Activated CD4-positive, alpha-beta T cell treated with anti-CD3 and anti-CD28 coated beads, Interleukin-2, amount 10 ng/mL, durations not matched to agents 24 days and 14 days (primary cell): ENCODE measurements at places on chromosomes 6 and 20. TPM values are rescaled to one million over a fixed set of nuclear protein-coding genes. Genes with fewer than 3 reads are reported as not detected.

The BTN1A1 gene
- total RNA-seq: 0.07 TPM in 1 of 2 replicates, not detected in the other

The EYS gene
- total RNA-seq: not detected in 2 replicates

The MYLK4 gene
- total RNA-seq: 0.07 and 0.14 TPM in 2 replicates

The SLC32A1 gene
- total RNA-seq: not detected in 2 replicates

The ULBP3 gene
- total RNA-seq: 0.47 and 0.57 TPM in 2 replicates

The KIAA0408 gene
- total RNA-seq: 8.2 and 8.7 TPM in 2 replicates

GRCh38 chr6:14075095-14075503 is 42.5 kb upstream of the CD83 start:
- peaks cover 54% of the 10 kb centered on the region for H3K4me1 ChIP-seq
- no peaks in the 10 kb centered on the region for H3K27me3 ChIP-seq
- peak; percentile 82 for DNase-seq

DNA sequence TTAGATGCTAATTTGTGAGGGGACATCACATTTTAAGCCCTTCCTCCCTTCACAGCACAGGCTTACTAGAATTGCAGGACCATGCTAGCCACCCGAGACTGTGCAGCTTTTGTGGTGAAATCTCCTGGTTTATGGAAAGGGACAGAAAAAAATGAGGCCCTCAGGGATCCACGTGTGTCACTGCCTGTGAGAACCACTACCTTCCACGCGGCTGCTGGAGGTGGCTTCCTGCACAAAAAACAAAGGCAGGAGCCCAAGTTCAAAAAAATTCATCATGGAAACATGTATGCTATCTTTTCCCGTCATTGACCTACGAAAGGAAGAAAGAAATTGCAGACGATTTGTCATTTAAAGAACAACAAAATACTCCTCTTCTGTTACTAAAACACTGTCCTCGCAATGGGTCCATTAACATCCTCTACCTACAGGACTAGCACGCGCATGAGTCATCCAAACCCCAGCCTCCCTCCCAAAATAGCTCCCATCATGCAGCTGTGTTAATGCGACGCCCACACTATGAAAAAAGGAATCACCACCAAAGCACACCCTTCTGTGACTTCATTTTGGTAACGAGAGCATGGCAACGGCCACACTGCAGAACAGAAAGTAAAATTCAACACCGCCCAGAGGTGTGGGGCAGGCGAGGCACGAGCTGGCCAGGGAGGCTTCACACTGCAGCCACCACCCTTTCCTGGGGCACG is 45.7 kb downstream of the RAMACL start:
- no peaks in the 10 kb centered on the region for H3K27me3 ChIP-seq
- peaks cover 23% of the 10 kb centered on the region for H3K4me1 ChIP-seq
- DNase-seq: peak; percentile 82
- peak overlapping the region; percentile 86 for H3K27ac ChIP-seq
- H3K4me3 ChIP-seq: peak overlapping the region; percentile 70

- no peaks in the 10 kb centered on the region for H3K27me3 ChIP-seq
- DNase-seq: no peak
Measured at GRCh38 chr20:33172781-33173180, 4.8 kb downstream of the BPIFA2 start.

- H3K27me3 ChIP-seq: no peaks in the 10 kb centered on the region
- H3K4me1 ChIP-seq: peaks cover 22% of the 10 kb centered on the region
- DNase-seq: no peak
- no peak overlapping the region for H3K4me3 ChIP-seq
Measured at GRCh38 chr6:160055813-160056212, 65.8 kb upstream of the SLC22A1 start.

- H3K27ac ChIP-seq: no peak overlapping the region
- no peaks in the 10 kb centered on the region for H3K4me1 ChIP-seq
- H3K4me3 ChIP-seq: no peak overlapping the region
- no peaks in the 10 kb centered on the region for H3K27me3 ChIP-seq
Measured at GRCh38 chr6:51350308-51350904, 531.7 kb downstream of the TFAP2B start.

- H3K27ac ChIP-seq: no peak overlapping the region
- no peak for DNase-seq
- H3K4me1 ChIP-seq: no peaks in the 10 kb centered on the region
- no peaks in the 10 kb centered on the region for H3K36me3 ChIP-seq
Measured at GRCh38 chr6:139943391-139943790, 568.9 kb upstream of the CITED2 start.

DNA sequence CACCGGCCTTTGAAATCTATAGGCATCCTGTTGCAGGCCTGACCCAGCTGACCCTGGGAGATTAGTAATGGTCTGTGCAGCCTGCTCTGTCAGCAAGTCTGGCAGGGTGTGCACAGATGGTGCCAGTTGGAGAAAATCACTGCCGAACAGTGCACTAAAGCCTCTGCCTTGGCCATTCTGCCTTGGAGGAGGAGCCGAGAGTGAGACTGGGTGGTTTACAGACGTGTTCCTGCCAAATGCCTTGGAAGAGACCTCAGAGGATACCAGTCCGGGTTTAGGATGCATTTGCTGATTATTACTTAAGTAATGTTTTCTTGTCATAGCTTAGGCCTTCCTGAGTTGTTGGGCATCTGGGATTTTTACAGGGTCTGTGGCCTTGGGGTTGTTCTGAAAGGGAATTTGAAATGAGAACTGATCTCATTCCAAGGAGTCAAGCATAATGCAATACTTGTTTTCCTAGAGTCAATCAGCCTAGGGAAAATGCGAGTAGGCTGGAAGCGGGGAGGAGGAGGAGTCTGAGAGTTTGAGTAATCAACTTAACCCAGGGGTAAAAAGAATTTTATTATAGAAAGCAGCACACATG is 292.1 kb downstream of the SOX4 start:
- H3K27ac ChIP-seq: no peak overlapping the region
- no peak overlapping the region for H3K4me3 ChIP-seq
- H3K4me1 ChIP-seq: peaks cover 9% of the 10 kb centered on the region
- peaks cover 2% of the 10 kb centered on the region for H3K36me3 ChIP-seq
- no peak for DNase-seq

DNA sequence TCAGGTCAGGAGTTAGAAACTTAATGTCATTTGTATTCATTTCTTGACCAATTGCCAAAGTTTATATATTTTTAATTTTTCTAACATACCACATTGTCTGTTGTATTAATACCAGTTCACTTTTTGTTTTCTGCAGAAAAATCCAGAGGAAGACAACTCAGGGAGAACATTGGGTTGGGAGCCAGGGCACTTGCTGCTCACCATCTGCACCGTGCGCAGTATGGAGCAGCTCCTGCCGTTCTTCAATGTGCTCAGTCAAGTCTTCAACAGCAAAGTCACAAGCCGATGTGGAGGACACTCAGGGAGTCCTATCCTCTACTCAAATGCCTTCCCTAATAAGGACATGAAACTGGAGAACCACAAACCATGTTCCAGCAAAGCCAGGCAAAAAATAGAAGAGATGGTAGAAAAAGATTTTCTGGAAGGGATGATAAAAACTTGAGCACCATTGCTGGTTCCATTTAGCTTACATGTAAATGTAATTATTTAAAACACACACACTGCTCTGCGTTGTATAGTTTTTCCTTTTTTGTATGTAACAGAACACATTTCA is 25.3 kb downstream of the PGM3 start:
- no peak overlapping the region for H3K4me3 ChIP-seq
- H3K4me1 ChIP-seq: peaks cover 2% of the 10 kb centered on the region
- DNase-seq: no peak
- no peaks in the 10 kb centered on the region for H3K27me3 ChIP-seq
- H3K27ac ChIP-seq: no peak overlapping the region

DNA sequence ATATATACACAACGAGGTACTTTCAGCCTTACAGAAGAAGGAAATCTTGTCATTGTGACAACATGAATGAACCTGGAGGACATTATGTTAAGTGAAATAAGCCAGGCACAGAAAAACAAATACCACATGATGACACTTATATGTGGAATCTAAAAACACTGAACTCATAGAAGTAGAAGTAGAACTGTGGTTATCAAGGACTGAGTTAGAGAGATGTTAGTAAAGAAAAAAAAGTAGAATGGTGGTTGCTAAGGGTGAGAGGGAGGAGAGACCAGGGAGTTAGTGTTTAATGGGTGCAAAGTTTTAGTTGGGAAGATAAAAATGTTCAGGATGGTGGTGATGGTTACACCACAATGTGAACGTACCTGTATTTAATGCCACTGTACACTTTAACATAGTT is 4.8 kb upstream of the STX11 start:
- DNase-seq: no peak
- no peaks in the 10 kb centered on the region for H3K36me3 ChIP-seq
- H3K4me1 ChIP-seq: peaks cover 10% of the 10 kb centered on the region
- no peak overlapping the region for H3K4me3 ChIP-seq
- H3K27ac ChIP-seq: no peak overlapping the region

GRCh38 chr6:31336896-31337496 is 20.0 kb downstream of the HLA-B start:
- H3K4me1 ChIP-seq: peaks cover 11% of the 10 kb centered on the region
- no peaks in the 10 kb centered on the region for H3K27me3 ChIP-seq

GRCh38 chr6:36436466-36436865 is 6.2 kb downstream of the PXT1 start:
- no peaks in the 10 kb centered on the region for H3K36me3 ChIP-seq
- no peak overlapping the region for H3K4me3 ChIP-seq

DNA sequence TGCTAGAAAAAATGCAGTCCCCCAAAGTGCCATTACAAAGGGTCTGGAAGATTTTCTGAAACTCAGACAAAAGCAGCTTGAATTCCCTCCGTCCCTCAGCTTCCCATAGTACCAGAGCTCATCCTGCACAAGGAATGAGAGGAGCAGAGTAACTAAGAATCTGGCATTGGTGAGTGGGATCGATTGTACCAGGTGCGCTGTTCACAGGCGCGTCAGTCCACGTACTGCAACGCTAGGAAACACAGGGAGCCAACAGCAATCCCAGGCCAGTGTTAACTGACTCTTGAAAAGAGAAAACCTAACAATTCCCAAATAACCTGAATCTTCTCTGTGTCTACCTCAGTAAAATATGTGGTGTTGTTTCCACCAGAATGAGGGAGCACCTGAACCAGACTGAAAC is 77.9 kb downstream of the GCNT2 start:
- no peak overlapping the region for H3K4me3 ChIP-seq
- no peaks in the 10 kb centered on the region for H3K27me3 ChIP-seq
- H3K27ac ChIP-seq: no peak overlapping the region
- DNase-seq: no peak

DNA sequence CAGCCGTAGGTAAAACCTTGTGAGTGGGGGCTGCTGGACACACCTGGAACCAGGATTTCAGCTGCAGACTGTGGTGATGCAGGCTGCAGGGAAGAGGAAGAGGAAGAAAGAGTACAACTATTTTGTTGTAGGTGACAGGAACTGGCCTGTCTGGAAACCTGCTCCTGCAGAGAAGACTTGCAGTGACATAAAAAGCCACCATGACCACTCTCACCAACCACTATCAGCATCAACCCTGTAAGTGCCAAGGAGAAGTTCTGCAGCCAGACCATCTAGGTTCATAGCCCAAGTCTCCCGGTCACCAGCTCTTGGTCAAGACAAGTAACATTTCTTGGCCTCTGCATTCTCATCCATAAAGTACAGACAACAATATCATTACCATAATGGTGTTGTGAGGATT is 91.2 kb downstream of the PREX1 start:
- peaks cover 53% of the 10 kb centered on the region for H3K4me1 ChIP-seq
- no peaks in the 10 kb centered on the region for H3K27me3 ChIP-seq
- DNase-seq: peak; percentile 63
- peaks cover 48% of the 10 kb centered on the region for H3K36me3 ChIP-seq

GRCh38 chr6:21133901-21134300 is 459.6 kb upstream of the SOX4 start:
- no peak overlapping the region for H3K4me3 ChIP-seq
- no peaks in the 10 kb centered on the region for H3K27me3 ChIP-seq
- H3K36me3 ChIP-seq: no peaks in the 10 kb centered on the region
- H3K27ac ChIP-seq: no peak overlapping the region

DNA sequence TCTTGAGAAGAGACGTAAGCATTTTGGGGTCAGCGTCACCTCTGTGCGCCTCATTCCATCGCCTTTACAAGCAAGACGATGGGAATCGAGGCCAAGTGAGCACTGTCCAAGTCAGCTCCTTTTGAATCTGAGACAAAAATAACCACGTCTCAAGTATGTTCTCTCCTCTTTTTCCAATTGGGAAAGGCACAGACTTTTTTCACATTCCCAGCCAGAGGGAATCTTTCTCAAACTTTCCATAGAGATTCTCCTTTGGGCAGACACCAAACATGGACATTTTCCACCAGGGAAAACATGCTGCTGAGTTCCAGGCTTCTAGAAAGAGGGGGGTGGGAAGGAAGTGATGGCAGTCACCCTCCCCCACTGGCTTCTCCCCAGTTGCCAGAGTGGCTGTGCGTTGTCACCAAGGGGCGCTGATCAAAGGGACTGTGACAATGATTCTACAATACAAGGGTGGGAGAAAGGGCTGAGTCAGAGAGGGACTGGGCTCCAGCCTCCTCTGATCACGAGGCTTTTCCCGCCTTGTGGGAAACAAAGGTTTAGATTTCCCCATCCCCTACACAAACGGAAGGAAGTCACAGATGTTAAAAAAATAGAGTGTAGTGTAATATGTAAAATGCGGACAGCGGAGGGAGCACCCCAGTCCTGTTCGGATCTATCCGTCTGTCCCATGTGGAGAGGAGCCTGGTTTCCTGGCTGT is 281.9 kb upstream of the RNF24 start:
- no peaks in the 10 kb centered on the region for H3K36me3 ChIP-seq
- H3K4me1 ChIP-seq: no peaks in the 10 kb centered on the region
- peaks cover 12% of the 10 kb centered on the region for H3K27me3 ChIP-seq
- no peak overlapping the region for H3K27ac ChIP-seq
- DNase-seq: no peak
- H3K4me3 ChIP-seq: no peak overlapping the region

DNA sequence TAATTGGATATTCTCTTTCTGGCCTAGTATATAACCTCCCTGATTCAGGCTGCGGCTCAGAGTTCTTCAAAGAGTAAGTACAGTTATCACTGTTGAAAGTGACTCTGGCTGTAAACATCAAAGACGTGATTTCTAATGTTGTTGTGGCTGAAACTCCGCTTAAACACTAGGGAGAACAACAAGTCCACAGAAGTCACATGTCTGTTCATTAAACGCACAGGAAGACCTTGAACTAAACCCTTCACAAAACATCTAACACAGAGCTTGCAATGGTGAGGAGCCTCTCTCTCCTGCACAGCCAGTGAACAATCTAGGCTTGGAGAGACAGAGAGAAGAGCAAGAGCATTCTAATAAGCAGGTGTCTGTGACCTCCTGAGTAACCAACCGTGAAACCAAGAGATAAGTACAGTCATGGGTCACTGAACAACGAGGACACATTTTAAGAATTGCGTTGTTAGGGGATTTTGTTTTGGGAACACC is 249.3 kb downstream of the PRKN start:
- no peaks in the 10 kb centered on the region for H3K4me1 ChIP-seq
- H3K4me3 ChIP-seq: no peak overlapping the region
- H3K27ac ChIP-seq: no peak overlapping the region

DNA sequence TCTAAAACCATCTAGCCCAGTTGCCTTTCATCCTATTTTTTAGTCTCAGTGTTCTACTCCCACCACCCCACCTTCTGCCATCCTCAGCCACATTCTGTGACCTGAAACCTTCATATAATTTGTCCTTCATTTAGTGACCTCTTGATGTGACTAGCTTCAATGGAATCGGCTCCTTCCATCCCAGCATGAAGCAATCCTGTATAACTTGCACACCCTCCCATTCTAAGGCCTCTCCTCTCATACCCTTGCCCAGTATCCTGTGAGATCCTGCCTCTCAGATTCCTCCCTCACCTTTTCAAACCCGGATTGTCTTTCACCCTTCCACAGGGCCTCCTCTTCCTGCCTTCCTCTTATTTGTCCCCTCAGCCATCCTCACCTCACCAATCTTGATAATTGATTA is 3.1 kb downstream of the ZNF76 start:
- peaks cover 2% of the 10 kb centered on the region for H3K36me3 ChIP-seq
- H3K4me3 ChIP-seq: no peak overlapping the region
- H3K4me1 ChIP-seq: peaks cover 27% of the 10 kb centered on the region
- peak overlapping the region; percentile 0 for H3K27ac ChIP-seq

- no peak overlapping the region for H3K4me3 ChIP-seq
- H3K4me1 ChIP-seq: peaks cover 8% of the 10 kb centered on the region
- peaks cover 37% of the 10 kb centered on the region for H3K36me3 ChIP-seq
- DNase-seq: no peak
Measured at GRCh38 chr6:161101517-161101916, 109.9 kb downstream of the MAP3K4 start.
